ENCODE measurements at places on chromosomes 7 and 10.

GRCh38 chr10:43211030-43211429, 55.8 kb downstream of the RASGEF1A start:
- DNase-seq, result no peak

DNA sequence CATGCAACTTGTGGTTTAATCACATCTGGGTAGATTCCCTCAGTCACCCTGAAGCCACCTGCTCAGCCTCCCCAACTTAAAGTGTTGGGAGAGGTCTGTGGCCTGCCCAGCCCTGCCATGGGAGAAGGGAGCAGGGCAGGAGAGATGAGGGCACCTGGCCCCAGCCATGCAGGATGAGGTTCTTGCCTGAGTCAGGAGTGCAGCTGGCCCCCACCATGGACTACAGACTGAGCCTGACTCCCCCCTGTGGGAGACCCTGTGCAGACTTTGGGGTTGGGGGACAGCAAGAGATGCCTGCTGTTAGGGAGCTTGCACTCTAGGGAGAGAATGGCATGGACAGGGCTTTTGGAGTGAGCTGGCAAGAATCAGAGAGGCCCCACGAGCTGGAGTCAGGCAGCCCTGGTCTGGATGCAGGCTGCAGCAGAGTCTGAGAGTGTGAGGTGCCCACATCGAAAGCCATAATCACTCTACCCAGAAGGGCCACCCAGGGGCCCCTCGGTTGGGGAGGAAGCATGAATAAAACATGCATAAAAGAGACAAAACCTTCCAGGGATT, 34.7 kb upstream of the DPYSL4 start:
- no peak for DNase-seq

DNA sequence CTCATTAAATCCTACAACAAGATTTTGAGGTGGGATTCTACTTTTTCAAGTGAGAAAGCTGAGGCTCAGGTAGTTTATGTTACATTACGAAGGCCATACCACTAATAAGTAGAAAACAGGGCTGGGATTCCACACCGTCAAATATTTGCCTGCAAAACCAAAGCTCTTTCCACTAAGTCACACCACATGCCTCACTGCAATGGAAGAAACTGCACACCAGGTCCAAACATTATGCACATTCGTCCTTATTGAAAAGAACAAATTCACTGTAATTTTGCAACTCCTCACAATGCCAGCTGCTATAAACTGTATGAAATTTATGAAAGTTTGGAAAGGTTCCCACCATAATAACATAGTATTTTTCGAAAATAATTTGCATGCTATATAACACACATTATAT, 66.5 kb downstream of the DGKB start:
- no peak for DNase-seq

- DNase-seq, result no peak
These were observed 243.7 kb upstream of the BMPER start for GRCh38 chr7:33661430-33662160.

DNA sequence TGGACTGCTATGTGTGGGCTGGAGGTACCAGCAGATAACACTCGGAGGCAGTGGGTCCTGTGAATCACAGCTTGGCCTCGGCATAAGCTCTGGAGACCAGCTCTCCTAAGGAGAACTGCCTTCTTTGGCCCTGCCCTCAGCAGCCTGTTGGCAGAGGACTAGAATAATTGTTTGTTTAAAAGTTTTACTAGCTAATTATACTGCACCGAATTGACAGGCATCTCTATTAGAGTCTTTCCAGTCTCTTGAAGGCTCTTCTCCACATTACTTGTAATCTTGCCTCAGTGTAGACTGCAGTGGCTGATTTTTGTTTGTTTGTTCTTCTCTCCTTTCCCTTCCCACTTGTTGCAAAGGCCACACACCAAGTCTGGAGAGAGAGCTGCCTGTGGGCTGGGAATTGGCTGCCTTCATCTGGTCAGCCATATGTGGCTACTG, 183.2 kb downstream of the AUTS2 start:
- DNase-seq, result no peak

DNA sequence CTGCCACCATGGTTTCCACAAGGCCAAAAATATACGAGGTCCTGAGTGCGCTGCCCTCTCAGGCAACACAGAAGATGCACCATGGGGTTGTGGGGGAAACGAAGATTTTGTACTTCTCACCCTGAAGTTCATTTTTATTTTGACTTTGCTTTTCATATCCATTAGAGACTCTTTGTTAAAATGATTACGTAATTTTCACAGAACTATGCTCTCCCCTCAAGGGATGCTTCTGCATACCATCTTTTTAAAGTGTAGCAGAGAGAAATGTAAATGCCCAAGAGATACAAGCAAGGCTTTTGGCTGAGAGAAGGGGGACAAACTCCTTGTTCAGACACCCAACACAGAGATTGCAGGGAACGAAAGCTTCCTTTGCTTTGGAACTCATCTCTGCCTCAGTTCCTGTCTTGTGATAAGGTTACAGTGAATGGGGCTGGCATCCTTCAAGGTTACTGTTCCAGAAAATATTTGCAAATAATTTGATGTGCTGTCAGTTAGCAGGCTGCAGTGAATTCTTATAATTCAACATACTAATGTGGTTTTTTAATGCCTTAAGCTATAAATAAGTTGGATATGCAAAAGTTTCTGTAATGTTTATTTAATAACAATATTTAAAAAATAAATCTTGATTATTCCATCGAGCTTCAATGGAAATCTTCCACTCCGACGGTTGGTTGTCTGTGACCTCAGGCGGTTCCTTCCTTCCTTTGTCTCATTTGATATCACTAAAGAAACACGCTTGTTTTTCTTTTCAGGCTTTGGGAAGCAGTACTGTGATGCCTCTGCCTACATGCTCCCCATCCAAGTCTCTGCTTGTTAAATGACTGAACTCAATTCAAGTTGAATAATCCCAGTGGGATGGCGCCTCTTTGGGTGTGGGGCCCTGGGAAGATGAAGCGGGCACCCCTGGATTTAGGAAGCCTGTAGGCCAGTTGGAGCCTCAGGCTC, 209.3 kb upstream of the CTBP2 start:
- no peak for DNase-seq

DNA sequence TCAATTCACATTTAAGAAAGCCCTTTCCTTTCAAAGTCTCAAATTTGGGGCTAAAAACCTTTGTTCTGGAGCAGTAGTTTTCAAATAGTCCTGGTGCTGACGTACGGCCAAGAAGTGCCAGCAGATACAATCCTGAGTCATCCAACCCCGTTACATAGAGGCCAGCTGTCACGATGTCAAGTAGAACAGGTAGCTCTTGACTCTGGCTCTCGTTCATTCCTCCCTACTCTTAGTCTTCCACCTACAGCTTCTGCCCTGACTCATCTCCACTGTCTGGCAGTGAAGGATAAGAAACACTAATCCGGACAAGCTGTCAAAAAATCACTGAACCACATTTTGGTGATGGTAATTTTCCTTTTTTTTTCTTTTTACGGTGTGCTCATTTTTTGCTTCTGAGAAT, 132.4 kb upstream of the PTN start:
- no peak for DNase-seq

DNA sequence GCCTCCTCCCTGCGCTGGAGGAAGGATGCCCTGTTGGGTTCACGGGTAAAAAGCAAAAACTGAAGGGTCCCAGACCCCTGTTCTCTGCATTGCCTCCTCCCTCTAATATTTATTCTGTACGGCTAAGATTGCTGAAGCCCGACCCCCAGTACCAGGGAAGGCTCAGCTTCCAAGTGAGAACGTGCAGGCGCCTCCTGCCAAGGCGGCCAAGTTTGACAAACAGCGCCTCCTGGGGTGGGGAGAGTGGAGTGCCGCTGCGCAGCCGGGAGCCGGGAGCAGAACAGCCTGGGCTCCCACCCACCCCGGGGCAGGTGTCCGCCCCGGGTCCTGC, 4.7 kb upstream of the EBF3 start:
- no peak for DNase-seq

- DNase-seq, result no peak
These were observed 20.3 kb upstream of the ADGRA1 start for GRCh38 chr10:133067149-133068105.

DNA sequence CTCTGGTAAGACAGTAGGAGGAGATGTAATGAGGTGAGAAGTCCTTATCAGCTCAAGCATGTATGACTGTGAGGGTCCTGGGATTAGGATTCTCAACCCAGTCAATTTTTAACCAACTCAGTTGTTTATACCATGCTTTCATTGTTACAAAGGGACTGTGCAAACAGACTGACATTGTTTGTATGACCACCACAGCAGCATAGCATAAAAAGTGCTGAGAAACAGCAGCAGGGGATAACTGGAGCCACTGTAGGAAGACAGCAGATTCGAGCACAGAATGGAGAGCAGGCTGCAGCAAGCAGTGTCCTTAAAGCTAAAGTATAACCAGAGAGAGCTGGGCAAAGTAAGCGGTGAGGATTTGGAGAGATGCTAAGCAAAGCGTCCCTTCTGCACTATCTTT, 829.5 kb downstream of the REEP3 start:
- DNase-seq, result no peak

DNA sequence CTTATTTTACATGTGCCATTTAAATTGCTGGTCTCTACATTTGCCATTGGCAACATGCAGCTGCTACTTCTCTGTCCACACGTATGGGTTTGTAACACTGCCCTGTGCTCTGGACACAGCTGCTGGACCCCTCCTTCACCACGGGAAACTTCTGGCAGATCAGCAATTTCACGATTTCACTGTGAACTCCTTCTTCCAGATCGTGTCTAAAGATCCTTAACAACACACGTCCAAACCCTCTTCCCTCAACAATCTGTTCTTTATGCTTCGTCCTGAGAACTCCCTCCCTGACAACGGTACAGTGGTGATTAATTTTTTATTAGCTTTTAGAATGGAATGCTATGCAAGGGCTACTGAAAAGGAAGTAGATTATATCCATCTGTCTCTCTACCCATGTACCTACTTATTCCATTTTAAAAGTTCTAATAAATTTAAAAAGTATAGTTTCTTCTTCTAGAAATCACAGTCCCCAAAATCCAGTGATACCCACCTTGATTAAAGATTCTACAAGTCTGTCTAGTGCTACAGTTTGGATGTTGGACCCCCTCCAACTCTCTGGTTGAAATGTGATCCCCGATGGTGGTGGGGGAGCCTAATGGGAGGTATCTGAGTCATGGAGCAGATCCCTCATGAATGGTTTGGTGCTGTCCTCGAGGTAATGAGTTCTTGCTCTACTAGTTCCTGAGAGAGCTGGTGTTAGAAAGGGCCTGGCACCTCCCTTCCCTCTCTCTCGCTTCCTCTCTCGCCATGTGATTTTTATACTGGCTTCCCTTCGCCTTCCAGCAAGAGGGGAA, 81.0 kb downstream of the KIAA1549 start:
- DNase-seq, result no peak

DNA sequence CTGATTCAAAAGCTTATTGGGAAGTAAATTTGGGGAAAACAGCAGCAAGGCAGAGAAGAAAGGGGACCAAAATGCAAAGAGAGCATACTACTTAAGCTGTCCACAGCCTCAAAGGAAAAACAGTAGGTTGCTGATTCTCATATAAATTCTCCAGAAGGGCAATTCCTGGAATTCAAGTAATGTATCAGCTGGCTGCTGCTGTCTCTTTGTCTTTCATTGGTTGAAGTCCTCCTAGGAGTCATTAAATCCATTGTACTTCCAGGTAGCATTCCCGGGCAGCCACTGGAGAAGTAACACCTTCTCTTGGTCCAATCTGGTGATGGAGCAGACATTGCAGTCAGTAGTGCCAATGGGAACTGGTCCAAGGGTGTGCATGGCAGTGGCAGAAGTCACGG, 22.7 kb downstream of the BET1 start:
- DNase-seq, result no peak

All from substantia nigra (tissue), 51 donors.